ENCODE measurements at places on chromosomes 3 and 15. TPM values are rescaled to one million over a fixed set of nuclear protein-coding genes. Genes with fewer than 3 reads are reported as not detected.

The GMNC gene
- not detected for total RNA-seq

GRCh38 chr15:34038871-34039789 lies at the start of gene AVEN:
Gene AVEN (minus strand): TSS chr15:34039204. CDS start chr15:34039046, 158 bp downstream.
- H3K4me3 ChIP-seq, result peak within 1 kb of the TSS; percentile 88
- H3K27me3 ChIP-seq, result no peaks in the 10 kb centered on the region
- H3K27ac ChIP-seq, result peak within 1 kb of the TSS; percentile 94

DNA sequence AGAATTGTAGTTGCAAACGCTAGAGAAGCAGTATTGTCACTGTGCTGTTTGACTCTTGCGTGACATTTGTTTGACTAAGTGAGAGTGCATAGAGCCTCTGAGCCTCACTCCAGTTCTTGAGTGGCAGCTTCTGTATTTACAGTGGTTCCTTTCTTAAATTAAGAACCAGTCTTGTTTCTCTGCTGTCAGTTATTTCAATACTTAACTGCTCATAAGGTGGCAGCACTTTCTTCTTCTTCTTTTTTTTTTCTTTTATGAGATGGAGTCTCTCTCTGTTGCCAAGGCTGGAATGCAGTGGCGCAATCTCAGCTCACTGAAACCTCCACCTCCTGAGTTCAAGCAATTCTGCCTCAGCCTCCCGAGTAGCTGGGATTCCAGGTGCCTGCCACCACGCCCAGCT lies 372.1 kb downstream of the LPP start:
- peaks cover 4% of the 10 kb centered on the region for H3K4me1 ChIP-seq
- no peak overlapping the region for H3K27ac ChIP-seq
- H3K36me3 ChIP-seq, result peaks cover 18% of the 10 kb centered on the region
- H3K4me3 ChIP-seq, result no peak overlapping the region
- no peaks in the 10 kb centered on the region for H3K27me3 ChIP-seq
- DNase-seq, result no peak

GRCh38 chr3:72381584-72381983 lies 466.7 kb downstream of the SHQ1 start:
- H3K4me3 ChIP-seq, result no peak overlapping the region
- H3K27ac ChIP-seq, result no peak overlapping the region
- H3K27me3 ChIP-seq, result no peaks in the 10 kb centered on the region
- peaks cover 24% of the 10 kb centered on the region for H3K36me3 ChIP-seq
- peaks cover 65% of the 10 kb centered on the region for H3K4me1 ChIP-seq
- no peak for DNase-seq

DNA sequence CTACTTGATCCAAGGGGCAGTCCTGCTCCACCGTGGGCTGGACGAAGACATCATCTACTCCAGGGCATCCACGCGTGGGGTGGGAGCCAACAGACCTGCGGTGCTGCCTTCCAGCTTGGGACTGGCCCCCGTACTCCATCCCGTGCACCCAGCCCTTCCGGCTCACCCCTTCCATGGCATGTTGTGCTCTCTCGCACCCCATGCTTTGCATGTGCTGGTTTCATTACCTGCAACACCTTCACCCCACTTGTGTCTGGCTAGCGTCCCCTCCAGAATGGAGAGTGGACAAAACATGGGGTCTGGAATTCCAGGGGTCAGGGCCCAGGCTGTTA lies 30.2 kb downstream of the SEMA7A start:
- peak overlapping the region; percentile 79 for H3K27ac ChIP-seq
- DNase-seq, result no peak
- no peaks in the 10 kb centered on the region for H3K27me3 ChIP-seq

DNA sequence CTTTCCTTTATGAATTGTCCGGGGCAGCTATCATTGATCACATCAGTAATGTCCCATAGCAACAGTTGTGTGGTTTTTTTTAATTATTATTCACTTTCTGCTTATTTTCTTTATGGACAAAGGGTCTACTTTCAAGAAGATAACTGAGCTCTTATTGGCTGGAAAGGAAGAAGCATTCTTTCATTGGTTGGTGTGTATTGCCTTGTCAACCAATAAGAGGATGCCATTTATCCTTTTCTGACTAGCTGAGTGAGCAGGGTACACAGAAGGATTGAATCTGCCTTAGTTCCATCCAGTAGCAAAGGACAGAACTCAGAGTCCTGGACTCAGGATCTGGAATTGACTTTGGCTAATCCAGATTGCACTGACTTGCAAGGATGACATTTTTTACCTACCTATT lies 13.2 kb upstream of the AEN start:
- H3K4me1 ChIP-seq, result peaks cover 5% of the 10 kb centered on the region
- no peak for DNase-seq
- H3K27me3 ChIP-seq, result peaks cover 83% of the 10 kb centered on the region
- H3K4me3 ChIP-seq, result no peak overlapping the region
- H3K27ac ChIP-seq, result no peak overlapping the region
- H3K36me3 ChIP-seq, result peaks cover under 1% of the 10 kb centered on the region

The RTP3 gene
- not detected for total RNA-seq

DNA sequence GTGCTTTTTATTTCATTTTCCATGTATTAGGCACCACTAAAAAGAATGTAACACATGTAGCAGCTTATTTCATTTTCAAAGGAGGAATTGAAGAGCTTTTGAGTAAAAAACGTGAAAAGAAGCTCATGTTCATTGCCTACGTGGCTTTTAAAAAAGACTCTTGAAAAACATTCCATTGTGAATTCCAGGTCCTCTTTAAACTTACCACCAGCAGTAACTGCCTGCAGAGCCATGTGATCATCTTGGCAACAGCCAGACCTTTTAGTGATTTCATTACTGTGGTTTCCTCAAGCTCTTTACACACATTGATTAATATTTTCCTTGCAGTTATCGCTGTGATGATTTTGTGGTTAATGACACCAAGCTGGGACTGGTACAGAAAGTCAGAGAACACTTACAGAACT lies 43.8 kb upstream of the FBXL22 start:
- peaks cover 33% of the 10 kb centered on the region for H3K36me3 ChIP-seq
- H3K4me1 ChIP-seq, result peaks cover 21% of the 10 kb centered on the region
- no peak for DNase-seq

GRCh38 chr3:152961323-152961722 lies 126.4 kb downstream of the P2RY1 start:
- H3K4me1 ChIP-seq, result no peaks in the 10 kb centered on the region
- DNase-seq, result no peak
- H3K27ac ChIP-seq, result no peak overlapping the region
- H3K4me3 ChIP-seq, result no peak overlapping the region

The SEC61A1 gene
- 194 TPM for total RNA-seq

GRCh38 chr3:101635345-101635744 lies 41.6 kb downstream of the ZBTB11 start:
- H3K4me3 ChIP-seq, result no peak overlapping the region
- H3K27ac ChIP-seq, result no peak overlapping the region
- no peaks in the 10 kb centered on the region for H3K36me3 ChIP-seq
- H3K4me1 ChIP-seq, result peaks cover 2% of the 10 kb centered on the region

The PAQR5 gene
- total RNA-seq, result not detected

DNA sequence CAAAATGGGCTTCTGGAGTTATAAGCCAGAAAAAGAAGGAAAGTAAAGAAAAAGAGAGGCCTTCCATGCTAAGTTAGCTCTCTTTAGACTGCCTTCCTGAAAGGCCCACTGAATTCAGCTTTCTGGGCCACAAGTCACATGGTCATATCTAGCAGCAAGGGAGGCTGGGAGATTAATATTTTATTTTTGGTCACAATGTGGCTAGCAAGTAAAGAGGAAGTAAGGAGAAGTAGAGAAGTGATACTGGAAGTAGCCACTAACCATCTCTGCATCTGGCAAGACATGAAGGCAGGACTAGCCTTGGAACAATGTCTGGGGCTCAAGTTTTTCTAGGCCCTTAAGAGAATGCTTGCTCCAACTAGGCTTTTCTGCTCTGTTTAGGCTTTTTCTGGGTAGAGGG lies 81.8 kb upstream of the UBE2E1 start:
- no peaks in the 10 kb centered on the region for H3K27me3 ChIP-seq
- H3K4me1 ChIP-seq, result peaks cover 4% of the 10 kb centered on the region
- no peak overlapping the region for H3K4me3 ChIP-seq
- no peaks in the 10 kb centered on the region for H3K36me3 ChIP-seq
- DNase-seq, result no peak

- peak overlapping the region; percentile 89 for H3K27ac ChIP-seq
- peaks cover 60% of the 10 kb centered on the region for H3K4me1 ChIP-seq
- peaks cover 15% of the 10 kb centered on the region for H3K36me3 ChIP-seq
- peak overlapping the region; percentile 84 for H3K4me3 ChIP-seq
These were observed 68.0 kb downstream of the FNDC3B start for GRCh38 chr3:172107403-172107802.

- no peak overlapping the region for H3K4me3 ChIP-seq
- peaks cover 7% of the 10 kb centered on the region for H3K4me1 ChIP-seq
- H3K36me3 ChIP-seq, result no peaks in the 10 kb centered on the region
- peak; percentile 71 for DNase-seq
- no peaks in the 10 kb centered on the region for H3K27me3 ChIP-seq
These were observed 72.6 kb downstream of the CCR1 start for GRCh38 chr3:46135475-46135874.

DNA sequence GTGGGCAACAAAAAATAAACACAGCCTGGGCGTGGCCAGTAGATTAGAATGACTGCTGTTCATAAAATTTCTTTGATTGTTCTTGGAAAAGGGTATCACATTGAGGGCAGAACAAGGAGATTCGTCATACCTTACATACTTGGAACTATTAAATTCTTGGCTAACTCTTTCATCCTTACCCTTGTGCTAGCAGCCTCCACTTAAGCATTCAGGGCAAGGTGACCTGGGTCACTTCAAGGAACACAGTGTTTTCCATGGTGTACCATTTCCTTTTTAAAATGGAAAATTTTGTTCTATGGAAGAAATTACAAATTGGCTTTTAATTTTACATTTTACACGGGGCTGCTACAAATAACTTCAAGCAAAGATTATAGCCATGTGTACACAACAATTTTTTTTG lies 60.8 kb downstream of the MINDY4B start:
- peaks cover 27% of the 10 kb centered on the region for H3K27me3 ChIP-seq
- H3K36me3 ChIP-seq, result no peaks in the 10 kb centered on the region
- peaks cover 2% of the 10 kb centered on the region for H3K4me1 ChIP-seq
- H3K27ac ChIP-seq, result no peak overlapping the region
- DNase-seq, result no peak

The AP4E1 gene
- total RNA-seq, result 16.5 TPM

DNA sequence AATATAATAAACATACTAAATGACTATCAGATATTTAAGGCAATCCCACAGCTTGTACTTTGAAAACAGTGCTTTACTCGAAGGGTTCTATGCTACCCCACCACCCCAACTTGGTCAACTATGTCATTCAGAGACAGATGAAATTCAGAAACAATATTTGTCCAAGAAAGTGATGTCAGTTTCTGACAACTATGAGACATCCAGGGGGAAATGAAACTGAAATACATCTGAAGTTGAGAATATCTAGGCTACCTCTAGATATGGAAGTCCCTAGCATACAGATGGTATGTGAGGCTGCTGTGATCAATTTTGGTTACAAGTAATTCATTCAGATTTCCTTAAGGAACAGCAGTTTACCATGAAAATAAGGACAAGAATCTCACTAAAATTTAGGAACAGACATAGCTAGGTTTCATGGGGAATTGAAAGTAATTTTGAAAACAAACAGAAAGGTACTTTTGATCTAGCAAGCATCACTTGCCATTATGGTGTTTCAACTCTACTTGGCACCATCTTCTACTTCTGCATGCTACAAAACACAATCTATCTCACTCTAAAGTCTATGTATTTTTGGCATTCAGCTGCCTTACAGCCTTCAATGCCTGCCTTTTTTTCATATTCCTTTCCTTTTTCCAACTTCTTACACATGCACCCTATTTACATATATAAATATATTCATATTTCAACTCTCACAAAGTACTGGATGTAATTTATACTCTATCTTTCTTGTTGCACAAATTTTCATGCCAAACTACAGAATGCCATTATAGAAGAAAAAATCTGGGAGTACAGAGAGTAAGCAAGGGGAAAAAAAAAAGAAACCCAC lies 21.7 kb downstream of the ATG3 start:
- no peak overlapping the region for H3K4me3 ChIP-seq
- H3K36me3 ChIP-seq, result peaks cover 57% of the 10 kb centered on the region
- H3K27me3 ChIP-seq, result no peaks in the 10 kb centered on the region
- no peak for DNase-seq

- H3K27me3 ChIP-seq, result no peaks in the 10 kb centered on the region
- H3K4me3 ChIP-seq, result peak overlapping the region; percentile 74
- peak overlapping the region; percentile 98 for H3K27ac ChIP-seq
- H3K4me1 ChIP-seq, result peaks cover 89% of the 10 kb centered on the region
- DNase-seq, result peak; percentile 76
These were observed 29.5 kb downstream of the TBC1D2B start for GRCh38 chr15:78047761-78048627.

DNA sequence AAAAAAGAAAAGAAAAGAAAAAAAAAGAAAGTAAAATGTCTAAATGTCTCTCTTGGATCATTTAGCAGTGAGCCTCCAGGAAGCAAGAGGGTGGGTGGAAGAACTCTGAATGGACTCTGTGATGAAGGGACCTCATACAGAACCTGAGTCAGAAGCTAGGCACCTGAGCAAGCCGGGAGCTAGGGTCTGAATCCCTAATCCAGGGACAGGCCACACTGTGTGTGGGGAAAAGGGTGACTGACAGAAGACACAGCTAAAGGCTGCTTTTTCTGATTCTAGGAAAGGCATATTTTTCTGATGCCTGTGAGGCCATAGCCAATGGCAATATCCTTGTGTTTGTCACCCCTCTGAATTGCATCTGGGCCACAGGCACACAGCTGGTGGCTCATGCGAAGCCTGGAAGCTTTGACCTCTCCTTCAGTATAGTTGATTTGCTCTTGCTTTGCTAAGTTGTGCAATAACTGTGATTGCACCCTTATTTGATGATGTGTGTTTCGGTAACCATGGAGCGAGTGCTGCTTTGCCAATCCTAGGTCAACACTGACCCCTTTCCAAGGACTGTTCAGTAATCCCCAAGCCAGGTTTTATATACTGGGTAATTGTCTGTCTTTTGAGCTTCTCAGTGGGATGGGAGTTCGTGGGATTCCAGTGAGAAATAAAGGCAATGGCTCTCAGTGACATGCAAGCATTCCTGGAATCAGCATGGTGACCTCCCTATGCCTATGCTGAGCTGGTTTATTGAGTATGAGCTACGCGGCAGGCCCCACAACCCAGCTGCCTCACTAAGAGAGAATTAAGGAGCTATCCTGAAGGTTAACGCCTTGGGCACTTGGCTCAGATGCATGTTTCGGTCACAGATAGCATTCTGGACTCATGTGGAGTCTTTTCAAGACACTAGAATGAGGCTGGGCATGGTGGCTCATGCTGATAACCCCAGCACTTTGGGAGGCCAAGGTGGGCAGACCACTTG lies 49.0 kb upstream of the OSBPL11 start:
- no peaks in the 10 kb centered on the region for H3K36me3 ChIP-seq
- no peaks in the 10 kb centered on the region for H3K4me1 ChIP-seq
- no peak overlapping the region for H3K4me3 ChIP-seq
- H3K27ac ChIP-seq, result no peak overlapping the region
- no peak for DNase-seq

- H3K4me1 ChIP-seq, result peaks cover 1% of the 10 kb centered on the region
- no peaks in the 10 kb centered on the region for H3K27me3 ChIP-seq
- H3K36me3 ChIP-seq, result peaks cover 17% of the 10 kb centered on the region
- no peak overlapping the region for H3K27ac ChIP-seq
- no peak for DNase-seq
These were observed 25.2 kb downstream of the NIPA1 start for GRCh38 chr15:22811640-22812039.

All from activated CD4-positive, alpha-beta T cell treated with anti-CD3 and anti-CD28 coated beads, Interleukin-2, amount 10 ng/mL, durations not matched to agents 24 days and 14 days (primary cell).